ENCODE measurements at places on chromosomes 1 and 21.

GRCh38 chr1:230130172-230130944 lies 63.3 kb downstream of the GALNT2 start:
- DNase-seq = no peak

DNA sequence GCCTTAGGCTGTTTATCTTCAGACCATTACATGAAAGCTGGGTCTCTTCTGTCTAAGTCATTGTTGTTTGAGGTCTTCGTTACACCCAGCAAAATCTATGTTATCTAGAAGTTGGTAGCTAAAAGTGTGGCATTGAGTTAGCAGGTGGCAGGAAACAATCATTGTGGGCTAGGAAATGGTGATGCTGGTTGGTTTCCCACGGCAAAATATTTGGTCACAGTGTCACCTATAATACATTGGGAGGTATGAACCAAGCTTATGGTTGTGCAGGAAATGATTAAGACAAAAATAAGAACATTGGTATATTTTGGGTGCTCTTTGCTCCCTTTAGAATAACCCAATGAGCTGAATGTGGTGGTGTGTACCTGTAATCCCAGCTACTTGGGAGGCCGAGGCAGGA lies 169.7 kb downstream of the TRIM33 start:
- peak; percentile 18 for DNase-seq

DNA sequence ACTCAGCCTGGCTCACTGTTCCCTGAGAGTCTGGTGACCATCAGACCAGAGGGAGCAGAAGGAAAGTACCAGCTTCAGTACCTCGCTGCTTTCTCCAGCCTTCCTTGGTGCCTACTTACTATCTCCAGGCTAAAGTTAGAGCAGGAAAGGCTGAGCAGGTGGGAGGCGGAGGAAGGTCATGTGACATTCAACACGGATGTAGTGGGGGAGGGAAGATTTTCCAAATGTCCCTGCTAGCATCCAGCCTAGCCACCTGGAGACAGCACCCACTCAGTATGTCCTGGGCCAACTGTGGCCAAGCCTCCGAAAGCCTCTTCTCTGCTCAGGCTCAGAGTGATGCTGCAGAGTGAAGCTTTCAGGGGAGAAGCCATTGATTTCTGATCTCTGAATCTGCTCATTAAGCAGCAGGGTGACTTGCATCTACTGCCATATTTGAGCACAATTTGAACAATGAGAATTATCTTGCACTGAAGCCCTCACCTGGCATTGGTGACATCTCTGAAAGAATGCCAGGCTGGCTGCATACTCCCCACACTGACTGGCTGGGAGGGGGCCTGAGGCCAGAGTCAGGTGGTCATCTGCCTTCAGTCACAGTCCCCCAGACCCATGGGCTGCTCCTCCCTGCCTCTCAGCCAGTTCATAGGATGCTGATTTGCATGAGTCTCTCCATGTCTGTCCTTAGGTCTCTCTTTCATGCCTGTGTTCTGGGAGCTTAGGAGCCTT lies 86.2 kb downstream of the KCND3 start:
- no peak for DNase-seq

DNA sequence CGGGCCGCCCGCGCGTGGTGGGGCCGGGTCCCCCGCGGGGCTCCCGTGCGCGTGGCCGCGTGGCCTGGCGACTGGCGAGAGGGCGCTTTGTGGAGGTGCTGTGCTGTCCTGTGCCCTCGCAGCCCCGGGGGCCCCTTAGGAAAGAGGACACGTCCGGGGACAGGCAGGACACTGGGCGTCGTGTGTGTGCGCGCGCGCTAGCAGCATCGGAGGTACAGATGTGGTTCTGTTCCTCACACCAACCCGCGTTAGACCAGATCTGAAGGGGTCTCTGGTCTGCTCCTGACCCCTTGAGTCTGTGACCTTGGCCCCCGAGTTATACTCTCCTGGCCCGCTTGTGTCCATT lies 489 bp downstream of the ACTN2 start:
- DNase-seq = no peak

DNA sequence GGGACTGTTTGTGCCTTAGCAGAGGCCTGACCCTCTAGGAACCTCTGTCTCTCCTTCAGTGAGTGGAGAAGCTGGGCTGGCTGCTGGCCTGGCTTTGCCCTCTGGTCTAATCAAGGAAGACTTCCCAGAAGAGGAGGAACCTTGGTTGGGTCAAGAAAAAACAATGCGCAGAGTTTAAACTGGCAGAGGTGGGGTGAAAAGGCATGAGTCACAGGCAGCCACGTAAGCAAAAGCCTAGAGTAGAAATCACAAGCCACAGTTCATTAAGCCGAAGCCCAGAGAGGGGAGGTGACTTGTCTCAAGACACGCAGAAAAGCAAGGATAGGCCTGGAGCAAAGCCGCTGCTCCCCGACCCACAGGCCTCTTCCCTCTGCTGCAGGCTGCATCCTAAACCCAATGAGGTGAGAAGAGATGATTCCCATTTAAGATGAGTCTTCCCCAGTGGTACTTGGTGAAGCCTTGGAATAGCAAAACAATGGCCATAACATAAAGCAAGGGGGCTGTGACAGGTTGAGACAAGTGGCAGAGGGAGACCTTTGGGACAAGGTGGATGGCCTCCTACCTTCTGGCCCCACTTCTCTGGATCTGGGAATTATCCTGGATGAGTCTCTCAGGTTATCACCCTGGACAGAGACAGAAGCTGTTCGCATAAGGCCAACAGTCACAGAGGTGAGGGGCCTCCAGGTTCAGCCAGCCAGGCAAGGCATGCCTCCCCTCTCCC lies 7.7 kb downstream of the PDZK1IP1 start:
- DNase-seq = no peak

DNA sequence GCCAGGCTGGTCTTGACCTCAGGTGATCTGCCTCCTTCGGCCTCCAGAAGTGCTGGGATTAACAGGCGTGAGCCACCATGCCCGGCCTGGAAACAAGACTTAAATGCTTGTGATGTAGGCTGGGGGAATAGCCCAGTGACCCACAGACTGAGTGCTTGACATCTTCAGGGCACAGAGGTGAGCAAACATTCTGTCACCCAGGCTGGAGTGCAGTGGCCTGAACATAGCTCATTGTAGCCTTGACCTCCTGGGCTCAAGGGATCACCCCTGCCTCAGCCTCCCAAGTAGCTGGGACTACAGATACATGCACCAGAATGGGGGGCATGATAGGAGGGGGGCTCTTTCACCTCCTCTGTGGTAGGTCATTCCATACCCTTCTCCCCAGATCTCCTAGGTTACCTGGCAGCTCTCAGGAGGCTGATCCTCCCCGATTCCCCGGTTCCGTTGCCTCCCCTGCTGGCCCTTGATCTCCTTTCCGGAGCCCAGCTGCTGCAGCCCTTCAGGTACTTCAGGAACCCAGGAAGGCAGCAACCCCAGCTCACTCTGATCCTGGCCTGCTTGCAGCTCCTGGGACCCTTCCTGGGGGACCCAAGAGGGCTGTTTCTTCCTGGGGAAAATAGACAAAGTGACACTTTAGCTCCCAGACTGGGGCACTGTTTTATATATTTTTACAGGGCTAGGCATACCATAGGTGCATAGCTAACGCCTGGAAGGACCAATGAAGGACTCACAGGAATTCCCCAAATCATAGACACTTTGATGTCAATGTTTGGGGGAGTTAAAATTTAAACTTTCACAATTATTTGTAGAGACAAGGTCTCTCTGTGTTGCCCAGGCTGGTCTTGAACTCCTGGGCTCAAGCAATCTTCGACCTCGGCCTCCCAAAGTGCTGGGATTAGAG lies 11.8 kb downstream of the SPATA21 start:
- no peak for DNase-seq

- DNase-seq = no peak
Measured at GRCh38 chr1:156372265-156372586, 3.2 kb downstream of the RHBG start.

GRCh38 chr1:110879758-110880606 lies 7.0 kb downstream of the CD53 start:
- peak; percentile 32 for DNase-seq

GRCh38 chr1:14733048-14733778 lies 134.7 kb downstream of the KAZN start:
- DNase-seq = no peak

DNA sequence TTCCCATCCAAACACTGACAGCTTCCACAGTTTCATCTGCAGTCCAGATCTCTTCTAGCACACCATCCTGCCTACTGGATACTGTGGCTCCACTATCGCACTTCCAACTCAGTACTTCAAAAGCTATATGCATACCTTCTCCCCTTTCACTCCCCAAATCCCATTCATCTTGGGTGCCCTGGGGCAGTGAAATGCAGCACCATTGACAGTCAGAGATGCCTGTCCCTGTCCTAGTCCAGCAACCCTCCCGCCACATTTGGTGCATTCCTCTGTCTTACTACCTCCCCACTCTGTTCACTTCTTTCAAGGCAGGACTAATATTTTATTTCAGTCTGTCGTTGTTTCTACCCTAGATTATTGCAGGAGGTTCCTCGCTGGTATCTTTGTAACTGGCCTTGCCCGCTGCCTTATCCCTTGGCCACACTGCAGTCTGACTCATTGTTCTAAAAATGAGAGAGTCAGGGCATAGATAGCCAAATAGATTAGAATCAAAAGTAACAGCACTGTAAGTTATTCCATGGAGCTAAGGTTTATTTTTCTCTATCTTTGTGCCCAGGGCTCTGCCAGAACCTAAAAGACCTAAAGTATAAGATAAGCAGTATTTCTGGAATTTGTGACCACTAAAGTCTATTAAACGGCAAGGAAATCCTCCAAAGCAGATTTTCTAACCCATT lies 96.7 kb downstream of the ESRRG start:
- no peak for DNase-seq

DNA sequence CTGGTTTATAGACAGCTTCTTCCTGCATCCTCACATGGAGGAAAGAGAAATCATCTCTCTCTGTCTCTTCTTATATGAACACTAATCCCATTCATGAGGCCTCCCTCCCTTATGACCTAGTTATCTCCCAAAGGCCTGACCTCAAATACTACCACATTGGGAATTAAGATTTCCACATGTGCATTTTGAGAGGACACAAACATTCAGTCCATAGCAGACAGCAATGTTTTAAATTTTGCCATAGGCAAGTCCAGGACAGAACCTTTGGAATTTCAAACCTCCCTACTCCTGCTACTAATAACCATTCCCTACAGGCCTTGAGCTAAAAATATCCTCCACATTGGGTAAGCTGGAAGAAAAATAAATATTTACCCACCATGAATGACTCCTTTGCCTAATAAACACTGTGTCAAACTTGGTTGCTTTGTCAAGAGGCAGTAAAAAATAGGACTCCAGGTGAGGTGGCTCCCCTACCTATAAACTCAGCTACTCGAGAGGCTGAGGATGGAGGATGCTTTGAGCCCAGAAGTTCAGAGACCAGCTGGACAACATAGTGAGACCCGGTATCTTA lies 113.7 kb downstream of the ZNF281 start:
- no peak for DNase-seq

GRCh38 chr1:172390683-172391551 lies 29.6 kb upstream of the C1orf105 start:
- no peak for DNase-seq

GRCh38 chr21:30842990-30843389 lies 13.4 kb upstream of the KRTAP7-1 start:
- DNase-seq = no peak

- no peak for DNase-seq
Measured at GRCh38 chr1:230913496-230913895, 45.2 kb upstream of the C1orf198 start.

DNA sequence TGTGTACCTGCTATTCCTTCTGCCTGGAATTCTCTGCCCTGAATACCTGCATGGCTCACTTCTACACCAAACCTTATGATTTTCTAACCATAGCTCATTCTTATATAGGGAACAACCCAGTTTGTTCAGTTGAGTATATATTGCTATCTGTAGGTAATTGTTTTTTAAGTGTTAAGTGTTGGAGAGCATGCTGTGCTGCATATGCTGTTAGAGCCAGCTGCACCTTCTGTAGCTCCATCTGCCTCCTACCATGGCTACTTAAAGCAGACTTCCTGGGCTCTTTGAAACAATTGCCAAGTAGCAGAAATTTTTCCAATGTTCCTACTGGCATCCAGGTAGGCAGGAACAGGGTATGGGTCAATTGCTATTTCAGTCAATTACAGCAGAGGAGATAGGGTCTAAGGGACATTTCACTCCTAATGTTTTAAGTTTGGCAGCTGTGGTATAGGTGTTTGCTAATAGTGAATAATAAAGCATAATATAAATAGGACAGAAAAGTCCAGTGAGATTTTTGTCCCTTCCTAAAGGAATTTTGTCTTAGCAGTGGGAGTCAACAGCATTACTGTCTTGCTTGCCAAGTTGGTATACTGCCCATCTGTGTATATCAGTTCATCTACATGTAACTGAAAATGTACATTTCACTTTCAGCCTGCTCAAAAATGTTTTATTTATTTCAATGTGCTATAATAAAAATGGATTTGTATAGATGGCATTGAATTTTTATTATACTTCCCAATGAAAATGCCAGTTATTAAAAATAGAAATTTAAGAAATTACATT lies 34.0 kb upstream of the C1orf115 start:
- no peak for DNase-seq

DNA sequence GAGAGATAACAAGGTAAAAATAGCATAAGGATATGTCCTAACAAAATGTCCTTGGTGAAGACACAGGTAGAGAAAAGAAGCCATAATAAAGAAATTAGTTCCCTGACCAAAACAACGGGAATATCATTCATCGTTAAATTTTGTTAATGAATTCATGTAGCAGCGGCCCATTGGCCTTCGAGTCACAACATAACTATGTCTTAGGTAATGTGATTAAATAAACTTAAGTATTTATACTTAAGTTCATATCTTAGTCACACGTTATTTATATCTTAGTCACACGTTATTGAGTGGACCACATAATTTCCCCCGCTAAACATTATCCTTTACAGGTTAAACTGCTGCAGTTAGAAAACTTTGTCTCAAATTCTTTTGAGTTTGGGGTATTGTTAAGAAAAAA lies 1.2 kb downstream of the NEXN start:
- DNase-seq = no peak

- no peak for DNase-seq
Measured at GRCh38 chr1:27299385-27300271, 22.3 kb upstream of the TMEM222 start.

- no peak for DNase-seq
Measured at GRCh38 chr1:165287329-165287728, 69.2 kb downstream of the LMX1A start.

DNA sequence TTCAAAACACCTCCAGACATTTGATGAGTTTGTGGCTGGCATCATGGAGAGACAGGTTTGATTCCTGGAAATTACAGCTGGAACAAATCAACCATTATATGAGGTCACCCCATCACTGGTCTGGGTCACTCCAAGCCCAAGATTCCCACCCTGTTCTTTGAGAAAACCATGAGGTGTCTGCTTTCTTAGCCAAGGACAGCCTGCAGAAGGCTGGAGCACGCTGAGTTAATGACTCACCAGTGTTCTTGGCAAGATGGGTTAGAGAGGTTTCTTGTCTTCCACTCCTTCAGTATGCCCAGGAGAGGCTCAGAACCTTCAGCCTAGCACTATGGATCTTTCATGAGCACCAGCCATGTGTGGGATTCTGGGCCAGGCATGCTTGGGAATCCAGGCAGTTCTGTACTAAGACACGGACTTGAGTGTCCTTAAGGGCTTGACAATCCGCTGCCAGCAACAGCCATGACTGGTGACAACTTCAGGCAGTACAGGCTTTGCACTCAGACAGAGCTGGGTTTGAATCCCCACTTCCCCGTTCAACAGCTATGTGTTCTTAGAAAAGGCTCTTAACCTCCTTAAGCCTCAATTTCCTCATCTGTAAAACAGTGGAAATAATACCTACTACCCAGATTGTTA lies 43.9 kb downstream of the GRHL3 start:
- DNase-seq = no peak
